Stimulated activated naive B cell treated with anti-CD40 and anti-IgM and Interleukin-4, amounts not matched to agents 10 μg/mL and 1 μg/mL and 100 μg/mL, for 72 hours (primary cell): ENCODE measurements at places on chromosomes 11 and 22.

- no peak for DNase-seq
These were observed 261.2 kb downstream of the CADM1 start for GRCh38 chr11:115242982-115243381.

DNA sequence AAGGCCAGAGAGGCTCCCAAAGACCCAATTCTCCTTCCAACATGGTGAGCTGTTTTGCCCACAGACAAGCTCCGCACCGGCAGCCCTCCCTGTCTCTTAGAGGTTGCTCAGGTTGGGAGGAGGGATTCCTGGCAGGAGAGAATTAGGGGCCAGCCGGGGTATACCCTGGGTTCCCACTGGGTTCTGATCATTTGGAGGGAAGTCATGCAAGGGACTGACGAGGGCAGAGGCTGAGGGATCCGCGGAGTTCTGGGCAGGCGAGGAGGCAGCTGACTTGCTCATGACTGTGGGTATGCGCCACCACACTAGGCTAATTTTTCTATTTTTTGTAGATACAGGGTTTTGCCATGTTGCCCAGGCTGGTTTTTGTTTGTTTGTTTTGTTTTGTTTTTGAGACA is 4.6 kb downstream of the ST3GAL4 start:
- DNase-seq: no peak

- DNase-seq: no peak
These were observed 5.5 kb upstream of the FXYD2 start for GRCh38 chr11:117830072-117830471.

DNA sequence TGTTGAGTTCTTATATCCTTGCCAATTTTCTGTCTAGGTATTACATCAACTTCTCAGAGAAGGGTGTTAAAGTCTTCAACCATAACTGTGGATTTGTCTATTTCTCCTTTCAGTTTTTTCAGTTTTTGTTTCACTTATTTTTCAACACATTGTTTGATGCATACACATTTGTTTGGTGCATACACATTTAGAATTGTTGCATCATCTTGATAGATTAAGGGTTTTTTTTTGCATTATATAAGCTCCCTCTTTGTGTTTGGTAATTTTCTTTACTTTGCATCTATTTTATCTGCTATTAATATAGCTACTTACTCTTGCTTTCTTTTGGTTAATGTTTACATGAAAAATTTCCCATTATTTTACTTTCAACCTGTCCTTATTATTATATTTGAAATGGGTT is 20.8 kb upstream of the TRAF6 start:
- no peak for DNase-seq

DNA sequence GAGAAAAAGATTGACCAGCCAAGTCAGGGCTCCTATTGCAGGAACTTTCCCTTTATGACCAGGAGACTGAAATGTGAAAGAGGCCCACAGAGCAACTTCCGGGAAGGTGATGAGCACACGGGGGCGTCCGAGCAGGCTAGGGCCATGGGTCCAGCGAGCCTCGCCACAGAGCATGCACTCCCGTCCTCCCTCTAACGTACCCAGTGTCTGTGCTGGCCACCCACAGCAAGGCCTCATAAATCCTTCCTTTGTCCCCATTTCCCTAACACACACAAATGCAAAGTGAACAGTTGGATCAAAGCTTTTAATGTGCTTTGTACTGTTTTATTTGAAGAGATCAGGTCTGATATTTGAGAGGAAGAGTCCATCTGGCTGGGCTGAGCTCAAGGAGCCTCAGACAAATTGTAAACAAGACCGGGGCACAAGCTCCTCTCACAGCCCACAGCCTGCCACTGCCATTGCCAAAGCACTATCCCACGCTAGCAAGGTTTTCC is 44.3 kb downstream of the BLID start:
- DNase-seq: no peak

DNA sequence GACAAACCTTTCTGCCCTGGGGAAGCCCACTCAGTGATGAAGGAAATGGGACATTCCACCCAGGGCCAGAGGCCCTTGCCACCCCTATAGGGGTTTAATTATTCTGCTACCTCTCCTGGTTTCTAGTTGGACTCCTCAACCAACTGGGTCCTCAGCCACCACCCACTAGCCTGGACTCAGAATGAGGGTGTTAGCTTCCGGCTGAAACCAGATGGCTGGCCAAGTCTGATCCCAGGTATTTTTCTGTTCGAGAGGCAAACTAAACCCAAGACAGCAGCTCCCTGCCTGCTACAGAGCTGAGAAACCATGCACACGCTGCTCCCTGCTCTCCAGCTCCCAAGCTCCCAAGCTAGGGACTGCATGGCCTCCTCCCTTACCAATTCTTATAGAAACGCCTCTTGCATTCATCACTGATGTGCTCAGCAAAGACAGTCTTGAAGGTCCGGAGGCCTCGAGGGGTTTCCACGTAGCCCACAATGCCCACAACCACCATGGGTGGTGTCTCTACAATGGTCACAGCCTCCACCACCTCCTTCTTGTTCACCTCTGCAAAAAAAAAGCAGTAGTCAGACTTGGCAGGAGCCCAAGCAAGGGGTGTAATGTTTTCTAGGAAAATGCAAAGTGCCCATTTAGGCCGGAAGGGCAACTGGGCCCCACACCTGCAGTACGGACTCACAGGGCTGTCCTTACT is 2.2 kb downstream of the RPL3 start:
- DNase-seq: no peak

DNA sequence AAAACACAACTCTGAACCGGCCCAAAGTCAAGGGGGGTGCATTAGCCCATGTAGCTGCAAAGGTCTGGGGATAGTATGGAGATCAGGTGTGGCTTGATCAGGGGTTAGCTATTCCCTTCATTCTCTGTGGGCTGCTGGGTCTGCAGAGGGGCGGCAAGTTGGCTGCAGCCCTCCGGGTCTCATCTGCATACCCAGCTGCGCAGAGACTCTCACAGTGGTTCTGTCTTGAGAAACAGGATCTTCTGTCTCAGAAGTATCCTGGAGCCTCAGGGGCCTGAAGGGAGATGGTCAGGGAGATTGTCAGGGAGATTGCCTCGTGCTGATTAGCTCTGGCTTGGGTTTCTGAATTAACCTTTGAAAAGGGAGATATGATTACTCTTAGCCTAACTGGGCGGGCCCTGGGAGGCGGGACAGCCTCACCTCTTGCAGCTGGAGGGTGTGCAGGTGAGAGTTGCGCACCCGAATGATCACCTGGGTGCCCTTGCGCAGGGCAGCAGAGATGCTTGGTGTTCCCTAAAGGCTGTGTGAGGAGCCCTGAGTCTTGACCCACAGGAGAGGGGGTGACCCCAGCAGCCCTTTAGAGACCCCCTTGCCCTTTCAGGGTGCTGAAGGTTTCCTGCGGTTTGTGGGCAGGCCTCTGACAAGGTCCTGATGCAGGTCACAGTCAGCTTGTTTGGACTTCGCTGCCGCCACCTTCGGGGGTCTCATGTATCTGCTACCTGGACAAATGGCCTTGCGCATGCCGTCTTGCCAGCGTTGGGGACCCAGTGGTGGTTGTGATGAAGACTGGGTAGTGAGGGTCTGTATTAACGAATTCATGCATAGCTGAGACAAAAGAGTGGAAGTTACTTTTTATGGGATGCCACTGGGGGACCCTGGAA is 7.3 kb downstream of the ARHGAP8 start:
- no peak for DNase-seq

GRCh38 chr11:8335683-8336082 is 72.0 kb upstream of the LMO1 start:
- DNase-seq: no peak

GRCh38 chr22:33404723-33405122 is 346.5 kb upstream of the SYN3 start:
- DNase-seq: no peak

- DNase-seq: no peak
These were observed 46.3 kb upstream of the PAMR1 start for GRCh38 chr11:35571696-35572095.

- no peak for DNase-seq
These were observed 49.0 kb downstream of the CD44 start for GRCh38 chr11:35187996-35188395.

DNA sequence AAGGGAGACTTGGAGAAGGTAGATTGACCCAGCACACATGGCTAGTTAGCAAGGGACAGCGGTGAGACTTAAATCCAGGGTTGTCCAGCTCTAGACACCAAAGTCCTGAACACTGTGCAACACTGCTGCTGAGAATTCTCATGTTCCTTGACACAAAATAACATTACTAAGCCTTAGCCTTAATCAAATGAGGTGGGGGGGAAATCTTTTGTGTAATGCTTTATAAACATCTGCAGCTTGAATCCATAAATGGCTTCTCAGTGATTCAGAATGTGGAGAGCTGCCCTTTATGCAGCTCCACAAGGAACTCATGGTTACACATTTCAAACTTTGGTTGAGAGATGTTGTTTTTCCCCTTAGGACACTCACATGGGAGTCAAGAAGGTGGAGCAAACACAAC is 80.0 kb downstream of the CD44 start:
- no peak for DNase-seq
